Naive thymus-derived CD4-positive, alpha-beta T cell (primary cell): ENCODE measurements at places on chromosomes 13 and 19. TPM values are rescaled to one million over a fixed set of nuclear protein-coding genes. Genes with fewer than 3 reads are reported as not detected.

Gene IL12RB1
- total RNA-seq = 41.5 TPM

Gene GPR12
- not detected for total RNA-seq

Gene GFY
- total RNA-seq = not detected

Gene SIGLECL1
- total RNA-seq = not detected

Gene TNFSF9
- not detected for total RNA-seq

Gene EDNRB
- 0.32 TPM for total RNA-seq

DNA sequence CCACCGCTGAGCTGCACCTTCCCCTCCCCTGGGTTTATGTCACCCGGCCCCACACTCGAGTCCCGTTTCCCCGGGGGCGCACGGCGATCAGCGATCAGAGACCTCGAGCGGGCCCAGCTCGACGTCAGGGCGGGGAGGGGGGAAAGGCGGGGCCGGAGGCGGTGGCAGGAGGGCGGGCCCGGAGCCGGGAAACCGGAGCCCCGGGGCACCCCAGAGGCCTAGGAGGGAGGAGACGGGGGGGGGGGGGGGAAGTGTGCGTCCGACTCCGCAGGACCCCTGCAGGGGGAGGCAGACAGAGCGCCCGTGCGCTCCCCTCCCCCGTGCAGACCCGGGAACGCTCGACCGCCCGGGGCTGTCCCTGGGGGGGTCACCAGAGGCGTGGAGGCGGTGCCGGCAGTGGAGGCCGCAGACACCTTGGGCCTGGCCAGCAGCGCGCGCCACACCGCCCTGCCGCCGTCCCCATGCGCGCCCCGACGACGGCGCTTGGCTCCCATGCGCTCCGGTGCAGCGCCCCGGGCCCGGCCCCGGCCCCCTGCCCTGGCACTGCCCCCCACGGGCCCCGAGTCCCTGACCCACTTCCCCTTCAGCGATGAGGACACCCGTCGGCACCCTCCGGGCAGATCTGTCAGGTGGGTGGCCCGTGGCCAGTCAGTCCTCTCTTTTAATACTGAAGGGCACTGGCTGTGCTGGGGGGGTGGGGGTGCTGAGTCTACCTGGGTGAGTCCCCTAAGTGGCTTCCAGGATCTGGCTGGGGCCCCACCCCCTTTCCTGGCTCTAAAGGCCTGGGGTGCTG is 11.8 kb downstream of the PDE4A start:
- H3K27me3 ChIP-seq = no peaks in the 10 kb centered on the region
- peak; percentile 54 for DNase-seq
- H3K4me1 ChIP-seq = peaks cover 33% of the 10 kb centered on the region
- no peaks in the 10 kb centered on the region for H3K36me3 ChIP-seq

- no peak for DNase-seq
- no peak overlapping the region for H3K4me3 ChIP-seq
- no peaks in the 10 kb centered on the region for H3K27me3 ChIP-seq
- peaks cover 3% of the 10 kb centered on the region for H3K36me3 ChIP-seq
- H3K4me1 ChIP-seq = no peaks in the 10 kb centered on the region
These were observed 65.5 kb downstream of the USP12 start for GRCh38 chr13:27106144-27106543.

DNA sequence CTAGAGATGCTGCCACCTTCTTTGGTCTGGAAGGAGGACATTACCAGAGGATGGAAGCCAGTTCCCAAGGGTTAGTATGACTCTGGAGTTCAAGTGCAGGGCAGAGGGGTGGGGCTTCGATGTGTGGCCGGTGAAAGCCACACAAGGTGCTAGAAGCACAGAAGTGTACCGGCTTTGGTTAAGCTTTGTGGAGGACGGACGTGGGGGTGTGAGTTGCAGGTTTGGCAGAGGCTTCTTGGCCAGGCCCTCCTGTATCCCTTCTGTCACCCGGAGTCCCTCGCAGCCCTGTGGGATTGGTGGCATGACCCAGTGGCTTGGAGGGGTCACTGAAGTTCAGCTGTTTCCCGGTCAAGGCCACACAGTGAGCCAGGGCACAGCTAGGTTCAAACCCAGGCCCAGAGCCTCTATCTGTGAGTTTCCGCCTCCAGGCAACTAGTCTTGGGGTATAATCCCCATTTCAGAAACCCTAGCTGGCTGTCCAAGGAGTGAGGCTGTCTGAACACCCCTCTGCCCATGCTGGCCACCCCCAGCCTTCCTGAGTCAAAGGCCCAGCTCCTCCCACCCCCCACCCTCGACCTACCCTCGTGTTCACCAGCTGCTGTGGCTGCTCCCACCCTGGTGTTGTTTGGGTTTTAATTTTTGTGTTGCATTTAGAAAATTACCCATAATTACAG is 4.6 kb upstream of the SSBP4 start:
- peak overlapping the region; percentile 13 for H3K4me3 ChIP-seq
- H3K27ac ChIP-seq = no peak overlapping the region
- H3K27me3 ChIP-seq = peaks cover 14% of the 10 kb centered on the region
- no peak for DNase-seq
- H3K36me3 ChIP-seq = no peaks in the 10 kb centered on the region

- no peaks in the 10 kb centered on the region for H3K4me1 ChIP-seq
- no peak overlapping the region for H3K4me3 ChIP-seq
- H3K27me3 ChIP-seq = no peaks in the 10 kb centered on the region
- no peaks in the 10 kb centered on the region for H3K36me3 ChIP-seq
These were observed 526.9 kb downstream of the MYO16 start for GRCh38 chr13:109156181-109156935.

GRCh38 chr13:44436589-44437337 is 63.1 kb downstream of the SERP2 start:
- peak overlapping the region; percentile 65 for H3K4me3 ChIP-seq
- H3K36me3 ChIP-seq = no peaks in the 10 kb centered on the region

DNA sequence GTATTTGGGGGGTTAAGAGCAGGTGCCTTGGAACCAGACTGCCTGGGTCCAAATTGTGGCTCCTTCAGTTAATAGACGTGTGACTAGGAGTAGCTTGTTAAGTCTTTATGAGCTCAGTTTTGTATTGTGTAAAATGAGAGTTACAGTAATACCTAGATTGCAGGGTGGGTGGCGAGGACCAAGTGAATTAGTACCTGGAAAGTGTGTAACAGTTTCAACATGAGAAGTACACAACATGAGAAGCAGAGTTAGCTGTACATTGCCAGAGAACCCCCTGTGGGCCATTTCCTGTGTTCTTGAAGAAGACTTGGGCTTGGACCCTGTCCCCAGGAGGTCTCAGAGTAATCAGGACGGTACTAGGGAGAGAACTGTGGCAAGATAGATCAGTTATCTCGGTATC is 36.8 kb downstream of the PPP2R1A start:
- H3K36me3 ChIP-seq = peaks cover 25% of the 10 kb centered on the region
- no peak overlapping the region for H3K4me3 ChIP-seq
- no peak for DNase-seq
- no peaks in the 10 kb centered on the region for H3K4me1 ChIP-seq

DNA sequence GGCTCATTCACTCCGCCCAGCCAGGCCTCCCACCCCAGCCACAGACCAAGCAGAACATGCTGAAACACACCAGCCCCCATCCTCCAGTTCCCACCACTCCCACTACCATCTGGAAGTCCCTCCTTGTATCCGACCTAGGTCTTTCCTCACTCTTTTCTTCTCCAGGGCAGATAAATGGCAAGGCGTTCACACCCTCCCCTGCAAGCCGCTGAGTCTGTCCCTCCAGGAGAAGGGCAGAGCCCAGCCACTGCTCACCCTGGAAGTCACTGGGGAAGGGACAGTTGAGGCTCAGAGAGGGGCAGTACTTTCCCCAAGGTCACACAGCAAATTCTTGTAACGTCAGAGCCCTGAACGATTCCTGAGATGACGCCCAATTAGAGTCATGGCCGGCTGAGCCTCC is 45.5 kb upstream of the NFIC start:
- H3K27ac ChIP-seq = no peak overlapping the region
- no peak for DNase-seq
- no peaks in the 10 kb centered on the region for H3K4me1 ChIP-seq
- H3K4me3 ChIP-seq = no peak overlapping the region

DNA sequence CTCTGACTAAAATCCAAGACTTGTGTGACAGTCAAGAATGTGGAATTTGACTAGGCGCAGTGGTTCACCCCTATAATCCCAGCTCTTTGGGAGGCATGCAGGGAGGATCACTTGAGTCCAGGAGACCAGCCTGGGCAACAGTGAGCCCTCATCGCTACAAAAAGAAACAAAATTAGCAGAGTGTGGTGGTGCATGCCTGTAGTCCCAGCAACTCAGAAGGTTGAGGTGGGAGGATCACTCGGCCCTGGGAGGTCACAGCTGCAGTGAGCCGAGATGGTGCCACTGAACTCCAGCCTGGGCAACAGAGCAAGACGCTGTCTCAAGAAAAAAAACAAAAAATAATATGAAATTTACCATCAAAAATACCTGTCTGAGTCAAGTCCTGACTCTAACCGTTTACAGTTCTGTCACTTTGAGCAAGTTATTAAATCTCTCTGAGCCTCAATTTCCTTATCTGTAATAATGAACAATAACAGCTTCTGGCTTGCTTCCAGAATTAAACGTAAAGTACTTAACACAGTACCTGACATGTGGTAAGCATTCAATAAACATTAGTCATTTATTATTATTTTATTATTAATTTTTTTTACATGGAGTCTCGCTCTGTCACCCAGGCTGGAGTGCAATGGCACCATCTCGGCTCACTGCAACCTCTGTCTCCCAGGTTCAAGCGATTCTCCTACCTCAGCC is 204.6 kb upstream of the TSC22D1 start:
- H3K4me1 ChIP-seq = no peaks in the 10 kb centered on the region
- H3K27ac ChIP-seq = no peak overlapping the region
- no peaks in the 10 kb centered on the region for H3K27me3 ChIP-seq
- H3K4me3 ChIP-seq = no peak overlapping the region
- H3K36me3 ChIP-seq = no peaks in the 10 kb centered on the region

GRCh38 chr13:47186471-47186870 is 289.6 kb upstream of the HTR2A start:
- no peak for DNase-seq
- no peak overlapping the region for H3K27ac ChIP-seq
- H3K4me3 ChIP-seq = no peak overlapping the region
- no peaks in the 10 kb centered on the region for H3K27me3 ChIP-seq
- no peaks in the 10 kb centered on the region for H3K36me3 ChIP-seq

DNA sequence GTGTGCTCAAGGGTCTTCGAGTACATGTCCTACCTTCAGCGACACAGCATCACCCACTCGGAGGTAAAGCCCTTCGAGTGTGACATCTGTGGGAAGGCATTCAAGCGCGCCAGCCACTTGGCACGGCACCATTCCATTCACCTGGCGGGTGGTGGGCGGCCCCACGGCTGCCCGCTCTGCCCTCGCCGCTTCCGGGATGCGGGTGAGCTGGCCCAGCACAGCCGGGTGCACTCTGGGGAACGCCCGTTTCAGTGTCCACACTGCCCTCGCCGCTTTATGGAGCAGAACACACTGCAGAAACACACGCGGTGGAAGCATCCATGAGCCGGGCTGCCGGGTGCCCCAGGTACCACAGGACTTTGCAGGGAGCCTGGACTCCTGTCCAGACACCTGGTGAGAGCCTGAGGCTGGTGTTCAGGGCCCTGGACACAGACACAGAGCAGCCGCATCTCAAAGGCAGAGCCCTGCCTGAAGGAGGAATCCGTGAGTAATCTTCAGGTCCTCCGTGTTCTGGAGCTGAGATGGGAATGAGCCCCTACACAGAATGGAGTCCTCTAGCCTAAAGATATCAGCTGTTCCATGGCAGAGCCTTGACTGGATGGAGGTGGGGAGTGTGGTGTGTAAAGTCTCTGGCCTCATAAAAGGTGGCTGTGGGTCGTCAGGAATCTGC is 1.5 kb downstream of the ZNF581 start:
- H3K36me3 ChIP-seq = no peaks in the 10 kb centered on the region
- no peak overlapping the region for H3K4me3 ChIP-seq
- H3K27ac ChIP-seq = peak overlapping the region; percentile 80

DNA sequence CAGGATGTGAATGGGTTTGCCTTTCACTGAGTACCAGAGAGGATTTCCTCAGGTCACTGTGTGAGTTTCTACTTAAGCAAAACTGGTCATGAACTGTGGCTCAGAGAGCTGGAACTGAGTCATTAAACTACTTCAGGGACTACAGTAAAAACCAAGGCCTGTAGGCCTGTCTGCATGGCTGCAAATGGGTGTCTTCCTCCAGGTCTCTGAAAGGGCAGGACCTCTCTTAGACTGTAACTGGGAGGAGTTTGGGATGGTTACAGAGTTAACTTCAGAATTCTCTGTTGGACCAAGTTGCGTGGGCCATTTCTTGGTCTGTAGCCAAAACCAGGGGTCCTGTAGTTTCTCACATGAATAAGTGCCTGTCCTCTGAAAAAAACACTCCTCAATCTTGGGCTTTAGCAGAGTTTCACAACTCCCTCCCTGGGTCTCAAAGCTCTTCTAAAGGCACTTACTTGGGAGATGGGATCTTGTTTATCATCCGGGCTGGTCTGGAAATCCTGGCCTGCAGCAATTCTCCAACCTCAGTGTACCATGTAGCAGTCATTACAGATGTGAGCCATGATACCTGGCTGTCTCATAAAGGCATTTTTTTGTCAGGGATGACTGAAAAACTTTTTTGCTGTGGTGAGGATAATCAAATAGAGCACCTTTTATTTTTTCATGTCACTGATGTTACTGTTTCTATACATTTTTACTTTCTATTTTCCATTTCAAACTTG is 19.7 kb downstream of the ZNF714 start:
- H3K27ac ChIP-seq = no peak overlapping the region
- no peaks in the 10 kb centered on the region for H3K4me1 ChIP-seq
- H3K27me3 ChIP-seq = no peaks in the 10 kb centered on the region
- DNase-seq = no peak

DNA sequence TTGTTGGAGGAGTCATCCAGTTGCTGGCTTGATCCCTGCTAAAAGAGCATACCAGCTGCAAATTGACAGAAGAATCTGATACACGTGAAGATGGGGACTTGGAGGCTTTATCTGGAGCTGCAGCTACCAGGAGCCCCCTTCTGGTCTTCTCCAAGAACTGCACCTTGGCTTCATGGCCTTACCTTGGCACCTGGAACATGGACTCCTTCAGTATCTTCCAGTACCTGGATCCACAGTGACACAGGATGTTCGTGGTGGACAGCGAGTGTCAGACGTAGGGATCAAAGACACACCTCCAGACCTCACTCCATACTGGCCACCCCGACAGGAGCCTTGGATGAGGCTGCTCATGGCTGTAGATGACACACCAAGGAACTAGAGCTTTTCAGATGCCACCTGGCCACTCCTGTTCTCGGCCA is 9.9 kb upstream of the ACSBG2 start:
- peak; percentile 69 for DNase-seq
- H3K27ac ChIP-seq = no peak overlapping the region
- no peaks in the 10 kb centered on the region for H3K4me1 ChIP-seq
- H3K27me3 ChIP-seq = no peaks in the 10 kb centered on the region

GRCh38 chr19:35090506-35091214 is 25.0 kb upstream of the FXYD3 start:
- peak; percentile 30 for DNase-seq
- no peak overlapping the region for H3K27ac ChIP-seq
- no peak overlapping the region for H3K4me3 ChIP-seq
- H3K27me3 ChIP-seq = no peaks in the 10 kb centered on the region

GRCh38 chr13:41456768-41457588 is at the start of gene RGCC:
Gene RGCC (plus strand): TSS chr13:41457550. CDS start chr13:41457708, 158 bp downstream.
- peak within 1 kb of the TSS; percentile 84 for H3K4me3 ChIP-seq
- DNase-seq = peak; percentile 98
- H3K36me3 ChIP-seq = no peaks in the 10 kb centered on the region
- H3K4me1 ChIP-seq = peaks cover 37% of the 10 kb centered on the region
- H3K27me3 ChIP-seq = no peaks in the 10 kb centered on the region

GRCh38 chr13:46728777-46729176 is 68.2 kb downstream of the ESD start:
- no peaks in the 10 kb centered on the region for H3K4me1 ChIP-seq
- H3K36me3 ChIP-seq = peaks cover 12% of the 10 kb centered on the region
- no peak overlapping the region for H3K27ac ChIP-seq
- no peak overlapping the region for H3K4me3 ChIP-seq
- H3K27me3 ChIP-seq = no peaks in the 10 kb centered on the region

GRCh38 chr19:47097396-47098201 is 16.0 kb downstream of the ZC3H4 start:
- no peak overlapping the region for H3K27ac ChIP-seq
- no peak for DNase-seq
- H3K27me3 ChIP-seq = no peaks in the 10 kb centered on the region
- no peak overlapping the region for H3K4me3 ChIP-seq
- peaks cover 11% of the 10 kb centered on the region for H3K36me3 ChIP-seq
- peaks cover 21% of the 10 kb centered on the region for H3K4me1 ChIP-seq
